ENCODE measurements at places on chromosomes 5 and 9. TPM values are rescaled to one million over a fixed set of nuclear protein-coding genes. Genes with fewer than 3 reads are reported as not detected.

DNA sequence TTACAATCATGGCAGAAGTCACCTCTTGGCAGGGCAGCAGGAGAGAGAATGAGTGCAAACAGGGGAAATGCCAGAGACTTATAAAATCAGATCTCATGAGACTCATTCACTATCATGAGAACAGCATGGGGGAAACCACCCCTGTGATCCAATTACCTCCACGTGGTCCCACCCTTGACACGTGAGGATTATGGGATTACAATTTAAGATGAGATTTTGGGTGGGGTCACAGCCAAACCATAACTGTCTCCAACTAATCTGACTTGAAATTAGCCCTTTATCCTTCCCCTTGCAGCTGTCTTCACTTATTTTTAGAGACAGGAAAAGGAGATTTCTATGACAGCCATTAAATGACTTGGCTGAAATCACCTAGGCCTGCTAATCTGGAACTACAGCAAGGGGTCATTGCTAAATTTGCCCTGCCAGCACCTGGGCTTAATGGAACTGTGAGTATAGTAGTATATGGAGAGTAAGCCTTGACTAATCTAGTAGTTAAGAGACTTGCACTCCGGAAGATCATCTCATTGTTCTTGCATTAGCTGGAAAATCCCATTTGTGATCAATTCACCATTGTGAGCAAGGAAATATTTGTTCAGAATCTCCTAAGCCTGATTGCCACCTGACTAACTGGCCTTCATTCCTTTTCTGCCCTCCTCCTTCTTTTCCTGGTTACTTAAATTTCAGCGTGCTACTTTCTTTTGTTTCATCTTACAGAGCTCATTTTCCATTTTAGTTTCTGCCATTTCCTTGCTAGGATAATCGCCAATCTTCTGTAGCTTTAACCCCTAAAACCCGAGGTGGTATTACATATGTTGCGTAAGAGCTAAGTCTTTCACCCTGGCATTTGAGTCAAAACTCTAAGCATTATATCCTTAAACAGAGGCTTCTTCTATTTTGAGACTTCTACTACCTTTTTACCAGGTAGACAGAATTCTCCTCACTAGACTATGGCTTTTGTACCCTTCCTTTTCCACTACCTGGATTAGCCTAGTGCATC lies 65.3 kb upstream of the RUSC2 start:
- DNase-seq = no peak

GRCh38 chr5:34045996-34046395 lies 3.0 kb upstream of the C1QTNF3 start:
- DNase-seq = no peak

DNA sequence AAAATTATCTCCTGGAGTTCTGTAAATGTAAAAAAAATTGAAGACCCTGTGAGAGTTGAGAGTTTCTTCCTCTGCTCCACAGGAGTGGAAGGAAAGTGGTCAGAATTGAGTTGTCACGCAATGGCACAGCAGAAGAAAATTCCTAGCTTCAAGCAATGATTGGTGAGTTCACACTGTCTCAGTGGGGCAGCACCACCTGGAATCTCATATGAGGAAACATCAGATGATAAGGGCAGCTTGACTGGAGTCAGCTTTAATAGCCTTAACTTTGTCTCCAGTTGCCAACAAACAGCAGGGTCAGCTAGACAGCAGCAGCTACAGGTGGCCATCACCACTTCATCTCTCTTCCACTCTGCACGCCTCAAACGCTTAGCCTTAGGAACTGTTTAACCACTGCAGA lies 211.1 kb downstream of the EFNA5 start:
- no peak for DNase-seq

GRCh38 chr9:110141227-110141793 lies 66.6 kb downstream of the C9orf152 start:
- DNase-seq = no peak

ADAMTS2 gene
- total RNA-seq = 2.6 TPM

GRCh38 chr9:72390907-72391306 lies 25.9 kb upstream of the ZFAND5 start:
- DNase-seq = no peak

DNA sequence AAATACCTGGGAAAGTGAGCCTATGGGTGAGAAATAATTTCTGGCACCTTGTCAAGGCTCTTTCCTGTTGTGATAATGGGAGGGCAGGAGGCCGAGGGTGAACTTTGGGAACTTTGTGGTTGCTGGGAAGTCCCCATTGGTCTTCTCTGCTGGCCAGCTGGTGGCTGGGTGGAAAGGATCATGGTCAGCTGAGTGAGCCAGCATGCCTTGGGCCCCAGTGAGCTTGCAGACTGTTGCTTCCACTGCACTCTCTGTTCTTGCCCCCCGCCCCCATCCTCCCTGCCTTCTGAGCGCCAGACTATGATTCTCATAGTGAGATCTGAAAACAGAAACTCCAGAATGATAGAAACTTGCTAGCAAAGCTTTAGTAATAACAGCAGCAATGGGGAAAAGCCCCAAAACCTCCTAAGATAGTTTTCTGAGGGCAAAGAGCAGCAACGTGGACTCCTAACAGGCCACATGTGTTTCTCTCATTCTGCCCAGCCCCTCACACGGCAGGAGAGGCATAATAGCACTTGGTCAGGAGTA lies 139.2 kb upstream of the SMARCA2 start:
- no peak for DNase-seq

DNA sequence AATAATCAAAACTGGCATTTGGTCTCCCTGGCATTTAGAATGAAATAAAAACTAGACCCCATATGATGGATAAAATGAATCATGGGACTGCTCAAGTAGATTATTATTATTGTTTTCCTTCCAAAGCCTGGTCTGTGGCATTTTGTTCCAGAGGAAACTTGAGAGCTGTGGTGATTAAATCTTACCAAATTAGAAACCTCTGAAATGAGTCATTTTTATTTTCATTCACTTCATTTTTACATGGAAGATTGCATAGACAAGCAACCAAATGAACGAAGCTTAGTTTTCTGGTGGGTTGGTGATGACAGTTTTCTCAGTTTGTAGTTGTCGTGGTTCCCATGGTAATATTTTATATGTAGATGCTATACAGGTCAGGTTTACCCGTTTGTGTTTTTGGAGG lies 23.4 kb downstream of the PAM start:
- no peak for DNase-seq

DNA sequence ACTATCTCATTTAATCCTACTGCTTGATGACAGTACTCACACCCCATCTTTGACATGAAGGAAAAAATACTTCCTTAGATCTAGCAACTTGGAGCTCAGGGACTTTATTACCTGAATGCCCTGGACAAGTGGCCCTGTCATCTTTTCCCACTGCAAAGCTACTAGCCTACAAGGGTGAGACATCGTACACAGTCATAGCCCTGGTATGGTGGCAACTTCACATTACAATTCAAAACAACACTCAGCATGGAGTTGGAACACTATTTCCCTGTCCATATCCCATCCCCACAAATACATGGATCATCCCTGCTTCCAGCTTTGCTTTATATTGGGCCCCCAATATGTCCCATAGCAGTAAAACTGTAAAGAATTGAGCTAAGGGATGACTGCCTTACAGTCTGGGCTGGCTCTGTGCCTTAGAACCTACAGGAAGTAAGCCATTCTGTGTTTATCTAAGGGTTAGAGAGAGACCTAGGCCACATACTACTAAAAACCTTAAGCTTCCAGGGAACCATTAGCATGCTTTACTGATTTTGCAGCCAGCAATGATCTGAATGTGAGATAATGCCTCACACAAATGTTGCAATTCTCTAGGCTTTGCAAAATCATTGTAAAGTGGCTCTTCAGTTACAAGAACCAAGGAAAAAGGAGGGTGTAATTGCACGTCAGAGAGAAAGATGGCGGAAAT lies 55.9 kb downstream of the OTULIN start:
- no peak for DNase-seq

DNA sequence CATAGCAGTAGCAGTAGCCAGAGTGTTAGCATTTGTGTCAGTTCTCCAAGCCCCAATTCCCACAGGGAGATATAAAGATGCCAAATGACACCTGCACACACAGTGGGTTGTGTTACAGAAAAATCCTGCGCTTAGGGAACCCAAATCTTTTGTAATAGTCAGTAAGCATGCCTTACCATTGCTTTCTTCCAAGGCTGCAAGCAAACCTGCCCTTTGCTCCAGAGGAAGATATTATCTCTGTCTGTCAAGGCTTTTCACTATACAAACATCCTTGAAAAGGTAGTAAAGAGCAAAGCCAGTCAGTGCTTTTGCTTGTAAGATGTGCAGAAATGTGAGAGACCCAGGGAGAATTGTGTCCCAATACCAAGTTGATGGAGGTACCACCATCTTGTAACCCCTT lies 2.9 kb downstream of the ANKDD1B start:
- DNase-seq = no peak

- no peak for DNase-seq
Measured at GRCh38 chr5:171901764-171902163, 104.7 kb downstream of the FBXW11 start.

NR5A1 gene
- total RNA-seq = not detected

GRCh38 chr5:129001841-129002526 lies 36.7 kb downstream of the SLC27A6 start:
- no peak for DNase-seq

DNA sequence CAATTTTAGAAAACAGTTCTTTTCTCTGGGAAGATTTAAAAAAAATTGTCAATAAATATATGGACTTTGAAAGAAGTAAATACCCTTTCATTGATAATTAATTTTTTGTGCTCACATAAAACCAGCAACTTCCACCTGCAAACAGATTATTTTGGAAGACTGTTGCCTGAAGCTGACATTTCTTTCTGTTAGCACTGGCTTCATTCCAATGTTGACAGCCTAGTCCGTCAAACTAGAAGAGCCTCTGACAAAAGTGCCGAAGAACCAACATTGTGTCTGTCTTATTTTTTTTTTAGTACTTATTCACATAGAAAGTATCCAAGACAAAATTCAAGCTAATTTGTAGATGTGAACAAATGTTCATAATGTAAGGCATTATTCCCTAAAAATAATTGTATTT lies 108.6 kb upstream of the TMEM161B start:
- DNase-seq = no peak
